Stimulated activated CD8-positive, alpha-beta memory T cell treated with anti-CD3 and anti-CD28 coated beads, Interleukin-12 subunit alpha, Interleukin-12 subunit beta, amount 100 ng/mL, for 4 hours (primary cell): ENCODE measurements at places on chromosomes 7 and 10.

DNA sequence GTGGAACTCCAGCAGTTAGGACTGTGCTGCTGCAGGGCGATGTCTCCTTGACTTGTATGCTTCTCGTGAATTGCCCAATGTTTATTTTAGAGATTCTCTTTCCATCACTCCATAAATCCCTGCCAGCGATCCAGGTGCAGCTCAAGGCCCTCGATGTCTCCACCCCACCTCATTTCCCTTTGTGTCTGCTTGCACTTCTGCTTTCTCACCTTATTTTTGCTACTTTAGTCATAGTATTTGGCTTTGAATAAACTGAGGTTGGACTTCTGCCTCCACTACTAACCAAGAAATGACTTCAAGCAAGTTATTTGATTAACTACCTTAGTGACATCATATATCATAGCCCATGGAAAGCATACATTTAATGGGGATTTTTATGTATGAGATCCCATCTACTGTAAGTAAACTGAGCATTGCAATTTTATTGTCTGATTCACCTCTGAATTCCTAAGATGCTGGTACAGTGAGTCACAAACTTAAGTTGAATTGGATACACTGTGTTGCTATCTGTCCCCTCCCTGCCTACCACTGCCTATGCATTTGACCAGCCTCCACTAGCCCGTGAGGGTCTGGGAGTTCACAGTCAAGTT is 255.8 kb downstream of the ABCA13 start:
- DNase-seq: no peak

- DNase-seq: no peak
Measured at GRCh38 chr10:89471110-89471809, 56.9 kb downstream of the IFIT5 start.

DNA sequence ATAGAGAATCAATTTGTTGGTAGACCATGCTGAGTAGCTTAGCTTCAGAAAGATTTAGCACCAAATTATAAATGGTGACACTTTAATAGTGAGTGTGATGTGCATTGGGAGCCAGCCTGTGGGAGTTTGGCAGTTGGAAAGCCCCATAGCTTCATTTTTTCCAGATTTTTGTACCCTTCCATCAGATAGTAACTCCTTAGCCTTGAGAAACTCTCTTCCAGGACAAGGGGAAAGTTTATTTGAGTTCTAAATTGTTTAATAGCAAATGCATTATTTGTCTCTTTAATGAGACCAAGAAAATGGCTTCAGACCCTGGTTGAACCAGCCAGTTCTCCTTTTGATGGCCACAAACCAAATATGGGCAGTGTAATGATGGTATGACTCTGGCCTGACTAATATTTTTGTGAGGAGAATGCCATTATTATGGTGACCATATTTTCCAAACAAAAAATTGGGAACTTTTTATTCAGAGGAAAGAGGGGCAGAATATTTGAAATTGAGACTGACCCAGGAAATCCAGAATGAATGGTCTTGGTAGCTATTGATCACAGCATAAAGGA is 49.8 kb downstream of the PLCE1 start:
- DNase-seq: no peak

DNA sequence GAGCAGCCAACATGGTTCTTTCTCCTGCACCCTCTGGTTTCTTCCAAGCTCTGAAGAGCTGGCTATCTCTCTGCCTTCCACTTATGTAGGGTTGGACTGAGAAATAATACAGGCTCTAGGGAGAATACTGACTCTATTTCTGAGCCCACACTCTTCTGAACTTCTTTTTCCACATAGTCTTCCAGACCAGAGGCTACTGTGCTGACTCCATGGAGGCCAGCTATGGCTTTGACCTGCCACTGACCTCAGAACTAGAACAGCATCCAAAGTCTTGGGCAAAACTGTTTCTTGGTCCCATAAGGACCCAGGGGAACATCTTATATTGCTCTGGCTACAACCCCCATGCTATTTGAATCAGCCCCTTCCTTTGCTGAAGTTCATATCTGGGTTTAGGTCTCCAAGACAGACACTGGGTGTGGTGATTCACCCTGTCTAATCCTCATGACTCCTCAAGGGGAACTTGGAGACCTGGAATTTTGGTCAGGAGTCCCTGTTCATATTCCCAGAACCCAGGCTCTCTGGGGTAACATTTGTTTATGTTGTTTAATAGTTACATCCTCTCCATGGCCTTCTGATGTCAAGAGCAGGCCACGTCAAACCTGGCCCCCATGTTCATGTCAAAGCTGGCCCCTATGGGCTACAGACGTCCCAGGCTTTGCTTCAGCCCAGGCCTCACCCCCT is 12.1 kb upstream of the PLAU start:
- DNase-seq: no peak

GRCh38 chr7:2923886-2924574 is 79.9 kb upstream of the GNA12 start:
- no peak for DNase-seq

GRCh38 chr10:11832042-11832441 is 8.9 kb downstream of the PROSER2 start:
- DNase-seq: no peak

GRCh38 chr10:124197371-124198124 is 104.2 kb upstream of the CHST15 start:
- no peak for DNase-seq

- DNase-seq: no peak
Measured at GRCh38 chr7:135710417-135711138, 17.4 kb downstream of the SLC13A4 start.

- no peak for DNase-seq
Measured at GRCh38 chr10:46515366-46515765, 41.1 kb downstream of the GPRIN2 start.

DNA sequence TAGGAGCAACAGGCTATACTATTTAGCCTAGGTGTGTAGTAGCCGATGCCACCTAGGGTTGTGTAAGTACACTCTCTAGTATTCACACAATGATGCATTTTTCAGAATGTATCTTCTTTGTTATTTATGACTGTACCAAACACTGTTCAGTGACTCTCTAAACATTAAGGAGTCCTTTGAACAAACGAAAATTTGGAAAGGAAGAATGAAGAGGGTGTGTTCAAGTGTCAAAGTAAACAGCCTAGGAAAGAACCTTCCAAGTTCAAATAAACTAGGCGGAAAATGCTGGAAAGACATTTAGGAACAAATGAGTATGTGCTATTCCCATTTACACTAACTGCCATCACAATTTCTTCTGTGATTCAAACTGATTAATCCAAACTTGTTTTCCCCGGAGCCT is 142.4 kb downstream of the CHCHD3 start:
- DNase-seq: no peak

- DNase-seq: no peak
Measured at GRCh38 chr7:2959828-2960599, 83.7 kb downstream of the CARD11 start.

- no peak for DNase-seq
Measured at GRCh38 chr7:6154542-6155404, 117.7 kb downstream of the CYTH3 start.

DNA sequence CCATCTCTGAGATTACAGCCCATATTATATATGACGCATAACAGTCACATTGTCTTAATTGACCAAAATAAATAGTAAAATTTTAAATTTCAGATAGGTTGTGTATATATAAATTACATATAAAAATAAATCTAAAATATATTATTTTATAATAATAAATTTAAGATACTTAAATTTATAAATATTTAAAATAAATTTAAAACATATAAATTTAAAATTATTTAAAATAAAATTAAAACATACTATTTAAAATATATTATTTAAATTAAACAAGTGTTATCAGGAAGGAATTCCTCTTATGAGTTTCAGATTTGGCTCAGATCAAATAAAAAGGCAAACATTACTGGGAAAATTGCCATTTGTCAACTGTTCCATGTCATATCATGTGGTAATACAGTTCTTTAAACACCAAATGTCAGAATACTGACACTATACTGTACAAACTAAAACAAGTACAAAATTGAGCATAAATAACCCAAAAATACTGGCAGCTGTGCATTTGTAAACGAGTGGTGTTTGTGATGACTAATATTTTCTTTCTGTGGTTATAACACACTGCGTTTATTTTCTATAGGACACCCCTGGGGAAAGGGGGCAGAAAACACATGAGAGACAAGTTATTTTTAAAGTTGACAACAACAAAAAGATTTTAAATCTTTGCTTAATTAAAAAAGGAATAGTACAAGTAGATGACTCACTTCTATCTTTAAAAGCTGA is 71.3 kb upstream of the DGKB start:
- DNase-seq: no peak

GRCh38 chr7:104033837-104034236 is 44.4 kb upstream of the RELN start:
- DNase-seq: no peak

- DNase-seq: no peak
Measured at GRCh38 chr10:89522463-89522862, 12.9 kb downstream of the SLC16A12 start.

- no peak for DNase-seq
Measured at GRCh38 chr7:98206451-98207330, 4.5 kb upstream of the BHLHA15 start.

GRCh38 chr7:4712281-4713182 is 30.4 kb downstream of the FOXK1 start:
- no peak for DNase-seq

- no peak for DNase-seq
Measured at GRCh38 chr10:117587036-117587435, 44.5 kb downstream of the EMX2 start.
